ENCODE measurements at places on chromosomes 2 and 18.
A peak's percentile ranks its signal among the peaks of the same experiment; 100 is the strongest.

GRCh38 chr2:144233733-144234541 lies 286.0 kb downstream of the ZEB2 start:
- DNase-seq = no peak

- DNase-seq = no peak
Observed at GRCh38 chr2:157160111-157160510, 97.4 kb upstream of the GALNT5 start.

DNA sequence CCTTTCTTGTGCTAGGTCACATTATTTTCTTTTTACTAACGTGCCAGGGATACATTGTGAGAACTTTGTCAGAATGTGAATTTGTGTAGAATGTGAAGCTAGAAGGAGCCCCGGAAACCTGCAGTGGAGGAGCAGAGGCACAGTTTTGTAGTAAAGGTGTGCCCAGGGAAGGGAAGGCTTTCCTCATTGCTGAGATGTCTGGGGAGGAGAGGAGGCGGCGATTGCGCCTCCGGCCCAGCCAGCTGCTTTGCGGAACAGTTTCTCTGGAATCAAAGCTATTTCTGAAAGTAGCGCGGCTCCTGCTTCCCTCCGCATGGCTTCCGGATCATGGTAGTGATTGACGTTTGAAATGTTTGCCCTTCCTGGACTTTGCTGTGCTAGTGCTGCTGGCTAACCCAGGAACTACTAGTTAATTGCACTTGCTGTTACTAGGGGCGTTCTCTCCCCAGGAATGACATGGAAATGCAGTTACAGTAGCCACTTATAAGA lies 83.1 kb upstream of the RBM44 start:
- no peak for DNase-seq

GRCh38 chr18:473802-474201 lies 26.7 kb downstream of the COLEC12 start:
- no peak for DNase-seq

DNA sequence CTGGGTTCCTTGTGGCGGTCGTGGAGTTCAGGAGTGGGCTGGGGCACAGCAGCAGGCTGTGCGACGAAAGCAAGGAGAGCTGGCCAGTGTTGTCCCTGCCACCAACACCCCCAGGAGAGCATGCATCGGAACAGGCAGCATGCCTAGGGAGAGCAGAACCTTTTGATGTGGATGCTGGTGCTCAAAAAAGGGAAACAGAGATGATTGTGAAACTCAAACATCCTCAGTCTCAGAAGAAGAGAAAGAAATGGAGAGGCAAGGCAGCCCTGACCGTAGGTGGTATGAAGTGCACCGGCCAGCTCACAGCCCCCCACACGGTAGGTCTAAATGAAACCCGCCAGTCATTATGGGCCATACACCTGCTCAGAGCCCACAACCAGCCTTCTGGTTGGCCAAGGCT lies 253.4 kb downstream of the GBX2 start:
- DNase-seq = no peak

- DNase-seq = no peak
Observed at GRCh38 chr18:21389903-21390302, 147.9 kb downstream of the GREB1L start.

GRCh38 chr18:48766026-48766425 lies 184.7 kb downstream of the SMAD7 start:
- no peak for DNase-seq

GRCh38 chr18:5857180-5857579 lies 38.1 kb downstream of the TMEM200C start:
- no peak for DNase-seq

- DNase-seq = peak; percentile 8
Observed at GRCh38 chr18:63848159-63848558, 39.3 kb upstream of the SERPINB2 start.

- DNase-seq = no peak
Observed at GRCh38 chr2:227846831-227847230, 24.6 kb upstream of the DAW1 start.

DNA sequence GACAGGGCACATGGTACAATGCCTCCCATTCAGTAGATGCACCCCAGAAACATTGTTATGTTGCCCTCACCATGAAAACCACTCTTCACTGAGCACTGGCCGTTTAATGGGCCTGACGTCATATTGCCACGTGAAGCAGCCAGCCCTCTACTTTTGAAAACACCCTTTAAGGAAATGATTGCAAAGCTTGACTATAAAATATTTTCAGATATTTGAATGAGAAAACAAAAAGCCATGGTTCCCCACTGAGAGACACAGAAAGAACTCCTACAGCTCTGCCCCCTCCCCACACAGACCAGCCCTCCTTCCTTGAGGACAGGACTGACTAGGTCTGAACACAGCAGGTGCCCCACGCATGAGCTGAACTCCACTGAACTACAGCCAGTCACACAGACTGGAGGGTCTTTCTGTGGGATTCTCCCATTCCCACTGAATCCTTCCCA lies 349.1 kb downstream of the ANAPC1 start:
- DNase-seq = no peak

- no peak for DNase-seq
Observed at GRCh38 chr18:45163871-45164270, 451.4 kb upstream of the SLC14A2 start.

GRCh38 chr18:58263055-58263957 lies 219.3 kb downstream of the NEDD4L start:
- no peak for DNase-seq

DNA sequence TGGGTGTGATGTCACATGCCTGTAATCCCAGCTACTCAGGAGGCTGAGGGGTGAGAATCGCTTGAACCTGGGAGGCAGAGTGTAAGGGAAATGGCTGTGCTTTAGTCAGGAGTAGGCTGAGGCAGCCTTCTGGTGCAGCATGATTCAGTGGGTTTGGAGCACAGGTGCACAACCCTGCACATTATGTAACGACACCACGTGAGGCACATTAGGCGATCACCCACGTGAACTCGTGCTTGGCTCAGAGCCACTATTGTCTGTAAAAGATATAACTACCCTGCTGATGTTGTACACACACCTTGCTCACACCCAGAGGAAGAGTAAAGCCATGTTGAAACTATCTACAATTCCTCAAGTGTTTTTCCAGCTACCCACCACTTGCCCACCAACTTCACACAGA lies 54.8 kb upstream of the ZC3H15 start:
- DNase-seq = no peak

- DNase-seq = no peak
Observed at GRCh38 chr2:232490221-232491138, 2.8 kb upstream of the ECEL1 start.

DNA sequence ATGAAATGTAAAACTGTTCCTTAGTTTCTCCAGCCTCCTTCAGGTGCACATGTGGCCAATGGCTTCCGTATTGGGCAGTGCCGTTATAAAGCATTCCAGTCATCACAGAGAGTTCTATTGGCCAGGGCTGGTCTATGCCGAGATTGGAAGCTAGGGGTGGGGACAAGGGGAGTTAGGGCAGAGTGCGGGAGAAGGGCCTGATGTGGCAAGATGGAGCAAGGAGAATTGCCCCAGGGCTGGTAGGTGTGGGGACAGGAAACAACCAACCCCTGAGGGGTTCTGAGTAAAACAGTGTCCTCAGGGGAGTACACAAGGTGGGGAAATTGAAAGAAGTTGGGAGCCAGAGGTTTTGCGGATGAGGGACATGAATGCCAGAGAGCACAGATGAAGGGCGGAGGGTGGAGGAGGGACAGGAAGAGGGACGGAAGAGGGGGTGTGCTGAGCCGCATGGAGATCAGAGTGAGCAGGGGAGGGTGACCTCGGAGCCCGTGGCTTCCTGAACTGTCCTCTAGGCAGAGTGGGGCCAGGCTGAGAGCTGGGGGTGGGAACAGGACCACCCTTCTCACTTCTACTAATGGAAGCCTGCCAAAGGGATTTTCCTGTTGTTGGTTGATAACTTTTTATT lies 9.1 kb upstream of the ATP6V1C2 start:
- no peak for DNase-seq

DNA sequence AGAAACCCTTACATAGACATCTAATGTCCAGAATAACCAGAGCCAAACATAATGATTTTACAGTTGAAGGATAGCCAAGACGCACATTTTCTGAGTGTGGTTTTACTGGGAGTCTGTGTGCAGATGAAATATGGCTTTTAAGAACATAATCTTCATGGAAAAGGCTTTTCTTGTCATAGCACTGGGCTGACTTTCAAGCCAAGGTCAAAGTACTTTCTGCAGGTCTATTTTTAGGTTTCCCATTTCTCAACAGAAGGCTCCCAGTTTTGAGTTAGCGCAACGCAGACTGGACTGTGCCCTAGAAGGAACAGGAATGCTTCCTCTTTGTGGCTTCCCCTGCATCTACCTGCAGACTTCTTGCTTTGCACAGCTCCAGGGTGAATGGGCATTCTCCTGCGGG lies 92.3 kb upstream of the UPP2 start:
- no peak for DNase-seq

DNA sequence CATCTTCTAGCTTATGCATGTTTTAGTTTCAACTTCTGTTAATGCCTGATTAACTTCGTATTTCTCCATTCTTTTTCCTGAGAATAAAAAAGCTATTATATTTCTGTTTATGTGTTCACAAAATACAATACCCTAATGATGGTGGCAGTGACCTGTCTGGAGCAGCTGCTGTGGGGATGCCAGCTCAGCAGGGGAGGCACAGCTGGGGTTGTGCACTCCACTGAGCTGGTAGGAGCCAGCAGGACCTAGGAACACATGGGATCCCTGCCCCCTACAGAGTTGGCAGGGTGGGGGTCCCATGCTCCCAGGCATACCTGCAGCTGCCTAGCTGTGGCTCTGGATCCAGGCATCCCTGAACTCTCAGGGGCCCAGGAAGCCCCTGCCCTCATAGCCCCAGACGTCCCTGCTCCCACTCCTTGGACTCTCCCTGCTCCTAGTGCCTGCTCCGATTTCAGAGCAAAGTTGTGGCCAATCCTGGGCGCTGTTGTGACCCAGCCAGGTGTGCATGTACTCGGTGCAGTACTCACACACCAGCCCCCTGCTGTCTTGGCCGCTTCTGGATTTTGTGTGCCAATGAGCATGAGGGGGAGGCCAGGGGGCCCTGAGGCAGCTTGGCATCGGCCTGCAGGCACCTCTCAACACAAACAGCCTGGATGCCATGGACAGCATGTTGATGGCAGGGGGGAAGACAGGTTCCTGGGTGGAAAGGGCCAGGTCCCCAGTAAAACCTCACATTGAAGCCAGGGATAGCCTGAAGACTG lies 546.0 kb downstream of the ZNF804A start:
- DNase-seq = no peak

Measured in CMK (cell line).